Activated naive CD8-positive, alpha-beta T cell treated with anti-CD3 and anti-CD28 coated beads, Interleukin-2, amount 50 U/mL, for 24 hours (primary cell): ENCODE measurements at places on chromosomes 3 and 15.
A peak's percentile ranks its signal among the peaks of the same experiment; 100 is the strongest.

GRCh38 chr15:83477172-83477807, 30.1 kb downstream of the SH3GL3 start:
- no peak for DNase-seq

GRCh38 chr3:71657831-71658530, 67.2 kb downstream of the EIF4E3 start:
- DNase-seq = no peak

DNA sequence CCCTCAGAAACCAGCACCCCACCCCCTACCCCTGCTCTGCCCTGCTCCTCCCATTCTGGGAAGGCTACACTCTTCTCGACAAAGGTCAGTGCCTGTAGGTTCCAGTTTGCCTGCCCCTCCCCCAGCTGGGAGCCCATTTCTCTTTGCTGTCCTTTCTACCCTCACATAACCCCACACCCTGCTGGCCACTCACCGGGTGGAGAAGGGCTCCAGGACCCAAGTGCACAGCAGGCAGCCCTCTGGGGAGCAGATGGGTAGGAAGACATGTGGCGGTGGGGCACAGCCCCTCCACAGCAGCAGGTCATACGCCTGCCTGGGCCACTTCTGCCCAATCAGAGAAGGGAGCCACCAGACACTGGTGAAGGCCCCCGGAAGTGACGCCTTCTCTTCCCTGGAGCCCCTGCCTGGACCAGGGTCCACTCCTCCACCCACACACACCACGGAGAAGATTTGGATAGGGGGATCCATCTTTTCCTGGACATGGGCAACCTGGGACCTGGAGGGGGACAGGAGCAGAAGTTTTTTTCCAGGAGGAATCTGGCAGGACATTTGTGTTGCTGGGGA, at the start of gene THPO:
THPO (minus strand) TSS at position 326 of the 564 bp plus-strand sequence. CDS start 1,948 bp downstream, outside the sequence.
- no peak for DNase-seq

- DNase-seq = peak; percentile 29
Measured at GRCh38 chr3:41198526-41198925, 779 bp upstream of the CTNNB1 start.

GRCh38 chr3:19866751-19867347, 67.2 kb downstream of the EFHB start:
- DNase-seq = peak; percentile 34

DNA sequence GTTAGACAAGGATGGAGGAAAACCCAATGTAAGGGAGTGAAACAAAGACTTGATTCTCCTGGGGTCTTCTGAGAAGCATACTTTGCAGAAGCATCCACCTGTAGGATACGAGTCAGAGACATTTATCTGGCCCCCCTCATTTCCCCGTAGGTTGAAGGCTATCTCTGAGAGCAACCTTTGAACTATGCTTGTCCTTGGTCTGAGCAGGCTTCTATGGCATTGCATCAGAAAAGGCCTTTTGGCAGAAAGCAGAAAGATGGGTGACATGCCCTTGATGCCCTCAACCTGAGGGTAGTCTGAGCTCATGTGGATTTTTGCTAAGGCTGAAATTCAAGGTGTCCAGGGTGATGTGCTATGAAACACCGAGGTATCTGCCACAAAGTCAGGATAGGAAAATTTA, 131.6 kb upstream of the SGO1 start:
- no peak for DNase-seq

DNA sequence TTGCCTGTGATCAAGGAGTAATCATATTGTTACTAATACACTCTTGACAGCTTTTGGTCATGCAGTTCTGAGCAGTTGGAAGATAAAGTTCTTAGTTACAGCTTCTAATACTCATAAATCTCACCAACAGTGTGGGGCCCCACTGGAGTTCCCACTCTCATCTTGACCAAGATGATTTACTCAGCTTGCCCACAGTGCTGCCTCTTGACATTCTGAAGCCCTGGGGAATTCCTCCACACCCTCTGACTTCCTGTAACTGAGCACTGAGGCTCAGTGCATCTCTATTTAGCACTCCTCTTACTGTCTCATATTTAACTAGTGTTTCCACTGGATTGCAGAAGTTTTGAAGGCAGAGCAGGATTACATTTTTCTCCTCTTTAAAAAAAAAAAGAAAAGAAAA, 1.9 kb upstream of the ARL6IP5 start:
- peak; percentile 72 for DNase-seq

GRCh38 chr15:88571852-88572259, 25.4 kb upstream of the DET1 start:
- no peak for DNase-seq

- DNase-seq = no peak
Measured at GRCh38 chr3:181773921-181774320, 62.2 kb downstream of the SOX2 start.

DNA sequence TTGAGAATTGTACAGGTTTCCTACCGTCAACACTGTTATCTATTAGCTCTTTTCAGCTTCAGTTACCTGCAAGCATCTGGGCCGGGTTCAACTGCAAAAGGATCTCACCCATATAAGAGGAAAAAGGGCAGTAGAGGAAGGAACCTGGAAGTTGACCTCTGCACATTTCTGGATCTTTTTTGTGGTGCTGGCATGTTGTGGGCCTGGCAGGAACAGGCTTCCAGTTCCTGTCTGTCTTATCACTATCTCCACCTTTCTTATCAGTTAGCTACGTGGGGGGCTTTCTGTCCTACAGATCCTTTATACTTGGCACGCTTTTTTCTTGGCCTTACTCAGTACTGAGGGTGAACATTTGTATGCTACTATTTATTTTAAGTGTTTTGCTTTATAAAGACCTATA, 42.2 kb upstream of the TJP1 start:
- DNase-seq = no peak

GRCh38 chr15:100350434-100351226, 8.9 kb upstream of the ADAMTS17 start:
- no peak for DNase-seq

DNA sequence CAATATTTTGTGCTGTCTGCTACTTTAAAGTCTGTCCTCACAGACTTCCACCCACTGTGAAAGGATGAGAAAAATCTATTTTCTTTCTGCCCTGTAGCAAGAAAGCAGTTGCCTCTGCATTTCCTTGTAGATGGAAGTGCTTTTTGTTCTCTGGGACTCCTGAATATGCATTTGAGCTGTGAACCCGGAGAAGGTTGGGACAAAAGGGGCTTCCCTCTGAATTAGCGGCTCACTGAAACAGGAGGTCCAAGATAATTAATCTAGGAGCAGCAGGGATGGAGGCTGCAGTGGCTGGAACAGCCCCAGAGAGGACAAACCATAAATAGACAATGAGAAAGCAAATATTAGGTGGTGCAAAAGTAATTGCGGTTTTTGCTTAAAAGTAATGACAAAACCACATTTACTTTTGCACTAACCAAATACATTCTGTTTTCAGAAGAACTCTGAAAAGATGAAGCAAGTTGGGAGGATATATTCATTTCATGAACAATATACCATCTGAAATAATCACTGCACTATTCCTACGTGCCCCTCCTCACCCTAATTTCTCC, 143.4 kb upstream of the KBTBD8 start:
- DNase-seq = no peak
